Breast epithelium (tissue), 4 donors: ENCODE measurements at places on chromosomes 7 and 10. TPM values are rescaled to one million over a fixed set of nuclear protein-coding genes. Genes with fewer than 3 reads are reported as not detected.
A peak's percentile ranks its signal among the peaks of the same experiment; 100 is the strongest.

- no peaks in the 10 kb centered on the region for H3K36me3 ChIP-seq
- H3K27ac ChIP-seq: peak overlapping the region; percentile 86
- no peak for DNase-seq
Measured at GRCh38 chr7:55129541-55130394, 111.0 kb downstream of the EGFR start.

- H3K4me1 ChIP-seq: no peaks in the 10 kb centered on the region
- no peaks in the 10 kb centered on the region for H3K27me3 ChIP-seq
- DNase-seq: no peak
- H3K36me3 ChIP-seq: peaks cover 4% of the 10 kb centered on the region
- H3K4me3 ChIP-seq: no peak overlapping the region
- no peak overlapping the region for H3K27ac ChIP-seq
Measured at GRCh38 chr10:117284716-117285494, 44.0 kb downstream of the SLC18A2 start.

- no peak overlapping the region for H3K4me3 ChIP-seq
- H3K36me3 ChIP-seq: no peaks in the 10 kb centered on the region
- H3K4me1 ChIP-seq: no peaks in the 10 kb centered on the region
Measured at GRCh38 chr7:132023466-132023865, 467.0 kb upstream of the PODXL start.

DNA sequence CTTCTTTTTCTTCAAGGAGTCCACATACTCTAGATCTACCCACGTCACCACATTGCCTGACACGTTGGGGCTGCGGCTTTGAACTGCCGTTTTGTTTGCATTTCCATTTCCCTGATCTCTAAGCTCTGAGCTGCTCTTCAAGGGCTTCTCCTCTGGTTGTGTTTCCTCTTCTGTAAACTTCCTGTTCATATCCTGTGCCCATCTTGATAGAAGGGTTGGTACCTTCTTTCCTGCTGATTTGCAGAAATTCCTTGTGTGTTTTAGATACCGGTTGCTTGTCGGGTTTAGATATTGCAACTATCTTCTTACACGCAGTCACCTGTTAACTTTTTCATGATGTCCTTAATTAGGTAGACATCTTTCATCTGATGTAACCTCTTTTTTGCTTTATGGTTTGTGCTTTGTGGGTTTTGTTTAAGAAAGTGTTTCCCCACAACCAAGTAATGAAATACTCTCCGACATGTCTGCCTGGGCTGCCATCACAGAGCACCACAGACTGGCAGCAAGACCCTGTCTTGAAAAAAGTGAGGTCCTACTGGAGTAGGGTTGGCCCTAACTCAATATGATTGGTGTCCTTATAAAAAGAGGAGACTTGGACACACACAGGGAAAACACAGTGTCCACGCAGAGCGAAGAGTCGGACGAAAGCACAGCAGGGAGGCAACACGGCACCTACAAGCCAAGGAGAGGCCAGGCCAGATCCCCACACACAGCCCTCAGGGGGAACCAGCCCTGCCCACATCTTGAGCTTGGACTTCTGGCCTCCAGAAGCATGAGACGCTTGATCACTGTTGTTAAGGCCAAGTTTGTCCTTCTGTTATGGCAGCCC lies 99.1 kb upstream of the PDGFA start:
- H3K27me3 ChIP-seq: no peaks in the 10 kb centered on the region
- H3K4me3 ChIP-seq: no peak overlapping the region
- no peaks in the 10 kb centered on the region for H3K36me3 ChIP-seq

DNA sequence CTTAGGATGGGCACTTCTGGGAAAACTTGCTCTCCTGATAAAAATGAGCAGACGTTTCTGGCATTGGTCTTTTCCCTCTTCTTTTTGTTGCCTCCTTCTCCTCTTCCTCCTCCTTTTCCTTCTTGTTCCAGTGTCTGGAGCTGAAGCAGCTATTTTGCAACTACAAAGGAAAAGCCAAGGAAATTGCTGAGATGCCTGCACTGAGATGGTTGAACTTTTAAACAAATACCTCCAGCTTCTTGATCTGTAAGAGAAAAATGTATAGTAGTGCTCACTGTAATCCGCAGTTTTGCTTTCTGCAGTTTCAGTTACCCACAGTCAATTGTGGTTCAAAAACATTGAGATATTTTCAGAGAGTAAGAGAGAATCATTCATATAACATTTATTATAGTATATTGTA lies 7.5 kb upstream of the SND1 start:
- no peaks in the 10 kb centered on the region for H3K27me3 ChIP-seq
- DNase-seq: no peak
- no peaks in the 10 kb centered on the region for H3K4me1 ChIP-seq
- H3K4me3 ChIP-seq: no peak overlapping the region
- H3K27ac ChIP-seq: no peak overlapping the region

GRCh38 chr10:31832261-31832660 lies 96.4 kb downstream of the ARHGAP12 start:
- DNase-seq: no peak
- no peaks in the 10 kb centered on the region for H3K36me3 ChIP-seq
- H3K27me3 ChIP-seq: no peaks in the 10 kb centered on the region
- H3K4me1 ChIP-seq: no peaks in the 10 kb centered on the region
- H3K27ac ChIP-seq: no peak overlapping the region

DNA sequence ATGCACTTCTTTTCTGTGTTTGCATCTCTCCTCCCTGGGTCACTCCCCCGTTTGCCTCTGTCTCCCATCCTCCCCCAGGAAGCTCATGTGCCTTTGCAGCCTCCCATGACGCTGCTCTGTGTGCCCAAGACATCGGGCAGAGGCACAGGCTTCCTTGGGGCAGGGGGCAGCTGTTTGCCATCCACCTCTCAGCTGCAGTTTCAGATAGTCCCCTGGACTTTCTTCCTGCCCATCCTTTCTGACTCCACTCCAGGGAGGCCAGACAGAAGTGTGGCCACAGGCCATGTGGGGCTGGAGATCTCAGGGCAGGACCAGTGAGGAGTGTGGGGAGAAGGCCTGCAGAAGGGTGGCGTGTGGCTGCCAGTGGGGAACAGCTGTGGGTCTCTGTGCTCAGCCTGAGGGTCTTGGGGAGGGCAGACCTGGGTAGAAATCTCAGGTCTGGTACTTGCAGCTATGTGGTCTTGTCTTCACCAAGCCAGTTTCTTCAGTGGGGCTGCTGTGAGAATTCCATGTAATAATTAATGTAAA lies 10.6 kb upstream of the SAMD8 start:
- H3K4me3 ChIP-seq: no peak overlapping the region
- no peaks in the 10 kb centered on the region for H3K27me3 ChIP-seq
- no peak for DNase-seq
- H3K27ac ChIP-seq: no peak overlapping the region

DNA sequence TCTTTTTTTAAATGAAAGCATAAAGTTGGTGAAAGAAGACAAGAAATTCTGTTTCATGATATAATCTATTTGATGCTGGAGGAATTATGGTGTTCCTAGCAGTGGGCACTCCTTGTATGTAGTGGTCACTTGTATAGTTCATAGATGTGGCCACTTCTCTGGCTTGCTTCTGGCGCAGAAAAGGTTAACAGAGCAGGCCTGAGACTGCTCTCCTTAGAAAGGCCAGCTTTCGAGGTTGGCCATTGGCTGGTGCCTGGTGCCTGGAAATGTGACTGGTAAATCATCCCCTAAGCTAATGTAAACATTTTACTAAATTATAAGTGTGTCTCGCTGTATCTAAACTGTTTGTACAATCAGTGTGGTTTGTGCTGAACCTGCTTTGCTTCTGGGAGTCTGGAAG lies 276.1 kb downstream of the PHTF2 start:
- no peaks in the 10 kb centered on the region for H3K27me3 ChIP-seq
- no peaks in the 10 kb centered on the region for H3K36me3 ChIP-seq
- no peak overlapping the region for H3K27ac ChIP-seq
- H3K4me1 ChIP-seq: no peaks in the 10 kb centered on the region
- no peak for DNase-seq
- no peak overlapping the region for H3K4me3 ChIP-seq

- H3K27me3 ChIP-seq: no peaks in the 10 kb centered on the region
- H3K36me3 ChIP-seq: no peaks in the 10 kb centered on the region
- H3K4me3 ChIP-seq: peak overlapping the region; percentile 59
- DNase-seq: no peak
- peak overlapping the region; percentile 92 for H3K27ac ChIP-seq
- H3K4me1 ChIP-seq: peaks cover 11% of the 10 kb centered on the region
Measured at GRCh38 chr7:151408839-151409666, 785 bp downstream of the WDR86 start.

DNA sequence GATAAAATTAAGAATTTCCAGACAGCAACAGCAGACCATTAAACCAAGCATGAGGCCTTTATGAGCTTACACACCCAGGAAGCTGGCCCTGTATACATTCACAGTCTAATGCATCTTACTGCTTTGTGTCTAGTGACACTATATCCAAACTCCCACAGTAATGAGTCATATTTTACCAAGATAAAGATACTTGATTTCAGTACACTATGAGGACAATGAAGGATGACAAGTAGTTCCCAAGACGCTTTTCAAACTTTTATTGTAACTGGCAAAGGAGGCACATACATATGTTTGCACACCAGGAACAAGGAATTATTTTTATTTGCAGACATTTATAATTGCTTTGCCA lies 148.0 kb downstream of the TSPAN12 start:
- no peak overlapping the region for H3K27ac ChIP-seq
- no peak overlapping the region for H3K4me3 ChIP-seq
- no peaks in the 10 kb centered on the region for H3K36me3 ChIP-seq
- DNase-seq: no peak
- H3K4me1 ChIP-seq: no peaks in the 10 kb centered on the region
- H3K27me3 ChIP-seq: no peaks in the 10 kb centered on the region

IFIT1B gene
- not detected for total RNA-seq
